ENCODE measurements at places on chromosomes 12 and 14.
A peak's percentile ranks its signal among the peaks of the same experiment; 100 is the strongest.

GRCh38 chr12:102702447-102703114 is 214.5 kb downstream of the PAH start:
- DNase-seq, result no peak

DNA sequence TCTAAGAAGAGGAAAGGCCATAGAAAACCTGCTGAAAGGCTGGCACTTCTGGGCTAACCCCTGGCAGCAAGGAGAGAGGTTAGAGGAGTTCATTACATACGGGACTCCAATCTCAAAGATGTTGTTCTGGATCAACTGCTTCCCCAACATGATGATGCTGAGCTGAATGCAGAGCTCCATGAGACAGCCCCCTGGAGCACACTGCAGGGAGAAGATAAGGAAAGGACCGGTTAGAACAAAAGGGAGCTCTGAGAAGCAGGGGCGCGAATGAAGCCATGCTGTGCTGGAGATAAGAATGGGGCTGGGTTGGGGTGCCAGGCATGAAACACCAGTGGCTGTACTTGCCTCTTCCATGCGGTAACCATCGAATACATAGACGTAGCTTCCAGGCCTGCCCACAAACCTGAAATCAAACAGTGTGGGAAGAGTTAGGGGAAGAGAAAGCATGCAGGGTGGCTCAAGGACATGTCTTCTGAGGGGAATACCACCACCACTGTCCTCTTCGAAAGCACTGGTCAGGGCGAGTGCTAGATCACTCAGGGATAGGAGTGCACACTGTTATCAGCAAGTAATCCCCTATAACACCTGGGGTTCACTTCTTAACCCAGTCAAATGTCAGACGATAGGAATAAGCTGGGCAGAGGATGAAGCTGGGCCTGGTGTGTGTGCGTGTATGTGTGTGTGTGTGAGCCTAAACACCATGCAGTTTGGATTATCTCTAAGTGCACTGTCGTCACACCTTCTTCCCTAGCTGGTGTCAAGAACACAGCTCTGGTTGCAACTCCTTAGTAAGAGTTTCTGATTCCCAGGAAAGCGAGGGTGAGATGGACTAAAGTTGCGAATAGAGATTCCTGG is 180.9 kb downstream of the NTF3 start:
- no peak for DNase-seq

DNA sequence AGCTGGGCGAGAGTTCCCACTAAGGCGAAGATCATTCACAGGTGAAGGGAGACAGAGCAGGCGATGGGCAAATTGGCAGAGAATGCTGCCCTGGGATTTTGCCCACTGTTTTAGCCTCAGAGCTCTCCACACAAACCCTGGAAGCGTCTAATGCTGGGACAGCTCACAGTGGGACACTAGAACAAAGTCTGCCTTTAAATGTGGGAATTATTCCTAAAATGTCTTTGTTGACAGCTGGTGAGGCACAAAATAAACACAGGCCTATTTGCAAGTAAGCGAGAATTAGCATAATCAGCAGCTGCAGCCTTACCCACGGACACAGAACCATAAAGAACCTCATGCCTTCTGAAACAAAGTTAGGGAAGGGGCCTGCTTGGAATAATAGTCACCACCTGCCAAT is 824.5 kb downstream of the AACS start:
- DNase-seq, result no peak

DNA sequence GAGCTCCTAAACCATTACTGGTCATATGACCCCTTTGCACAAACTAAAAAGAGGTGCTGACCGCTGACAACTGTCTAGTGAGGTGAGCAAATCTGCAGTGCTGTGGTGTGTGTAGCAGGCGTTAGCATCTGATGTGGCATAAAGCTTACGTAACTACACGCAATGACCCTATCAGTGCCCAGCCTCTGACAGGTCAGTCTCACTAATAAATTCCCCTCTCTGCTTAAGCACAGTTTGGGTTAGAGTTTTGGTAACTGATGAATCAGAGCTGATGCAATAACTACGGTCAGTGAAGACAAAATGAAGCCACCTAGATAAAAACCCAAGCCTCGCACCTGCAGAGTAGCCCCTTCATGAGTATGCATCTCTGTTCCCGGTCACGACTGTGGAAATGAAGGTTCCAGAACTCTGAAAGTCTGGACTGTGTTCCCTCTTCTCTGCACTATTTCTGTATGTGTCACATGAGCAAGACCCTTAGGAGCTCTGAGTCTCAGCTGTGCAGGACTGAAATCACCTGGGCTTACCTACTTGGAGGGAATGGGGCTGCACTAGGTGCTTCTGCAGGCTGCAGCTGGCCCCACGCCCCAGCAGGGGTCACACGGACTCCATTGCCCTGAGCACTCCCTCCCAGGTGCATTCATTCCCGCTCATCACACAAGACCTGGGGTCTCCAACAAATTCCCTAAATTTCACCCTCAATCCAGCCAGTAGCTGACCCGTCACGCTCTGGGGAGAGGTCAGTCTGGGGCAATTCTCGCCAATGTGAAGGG is 54.4 kb downstream of the RIMBP2 start:
- DNase-seq, result no peak

GRCh38 chr12:55171445-55171844 is 45.2 kb downstream of the OR9K2 start:
- no peak for DNase-seq

- DNase-seq, result peak; percentile 85
Measured at GRCh38 chr12:6839482-6840201, 1.1 kb upstream of the GNB3 start.

- no peak for DNase-seq
Measured at GRCh38 chr12:627285-627684, 36.0 kb downstream of the NINJ2 start.

- no peak for DNase-seq
Measured at GRCh38 chr12:74401966-74402365, 135.7 kb upstream of the ATXN7L3B start.

DNA sequence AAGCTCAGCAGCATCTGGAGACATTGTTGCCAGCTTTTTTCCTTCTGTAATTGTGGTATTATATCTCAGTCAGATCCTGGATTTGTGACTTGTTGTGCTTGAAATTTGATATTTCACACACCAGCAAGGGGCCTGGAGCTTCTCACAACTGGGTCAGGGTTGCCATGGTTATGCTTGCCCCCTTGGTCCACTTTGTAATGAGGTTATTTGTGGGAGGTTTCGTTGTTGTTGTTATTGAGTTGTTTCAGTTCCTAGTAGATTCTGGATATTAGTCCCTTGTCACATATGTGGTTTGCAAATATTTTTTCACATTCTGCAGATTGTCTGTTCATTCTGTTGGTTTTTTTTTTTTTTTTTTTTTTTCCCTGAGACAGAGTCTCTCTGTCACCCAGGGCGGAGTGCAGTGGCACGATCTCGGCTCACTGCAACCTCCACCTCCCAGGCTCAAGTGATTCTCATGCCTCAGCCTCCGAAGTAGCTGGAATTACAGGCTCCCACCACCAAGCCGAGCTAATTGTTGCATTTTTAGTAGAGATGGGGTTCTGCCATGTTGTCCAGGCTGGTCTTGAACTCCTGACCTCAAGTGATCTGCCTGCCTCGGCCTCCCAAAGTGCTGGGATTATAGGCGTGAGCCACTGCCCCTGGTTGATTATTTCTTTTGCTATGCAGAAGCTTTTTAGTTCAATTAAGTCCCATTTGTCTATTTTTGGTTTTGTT is 80.6 kb upstream of the ETV6 start:
- no peak for DNase-seq

GRCh38 chr12:75838309-75838708 is 193.3 kb downstream of the PHLDA1 start:
- no peak for DNase-seq

DNA sequence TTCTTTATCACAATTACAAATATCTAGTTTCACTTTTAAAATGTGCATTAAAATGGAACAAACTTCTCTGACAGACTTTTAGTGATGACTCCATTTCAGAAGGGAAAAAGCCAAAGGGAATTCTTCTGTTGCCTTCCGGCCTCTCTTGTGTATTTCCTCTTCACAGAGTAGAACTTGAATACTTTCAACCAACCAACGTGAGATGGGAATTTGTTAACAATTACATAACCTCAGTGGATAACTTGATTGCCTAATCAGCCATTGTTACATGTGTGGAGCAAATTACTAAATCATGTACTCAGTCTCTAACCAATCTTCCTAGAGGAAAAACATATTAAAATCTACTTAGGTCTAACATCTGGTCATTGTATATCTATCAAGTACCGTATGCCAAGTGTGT is 291.1 kb downstream of the SYT1 start:
- DNase-seq, result no peak

DNA sequence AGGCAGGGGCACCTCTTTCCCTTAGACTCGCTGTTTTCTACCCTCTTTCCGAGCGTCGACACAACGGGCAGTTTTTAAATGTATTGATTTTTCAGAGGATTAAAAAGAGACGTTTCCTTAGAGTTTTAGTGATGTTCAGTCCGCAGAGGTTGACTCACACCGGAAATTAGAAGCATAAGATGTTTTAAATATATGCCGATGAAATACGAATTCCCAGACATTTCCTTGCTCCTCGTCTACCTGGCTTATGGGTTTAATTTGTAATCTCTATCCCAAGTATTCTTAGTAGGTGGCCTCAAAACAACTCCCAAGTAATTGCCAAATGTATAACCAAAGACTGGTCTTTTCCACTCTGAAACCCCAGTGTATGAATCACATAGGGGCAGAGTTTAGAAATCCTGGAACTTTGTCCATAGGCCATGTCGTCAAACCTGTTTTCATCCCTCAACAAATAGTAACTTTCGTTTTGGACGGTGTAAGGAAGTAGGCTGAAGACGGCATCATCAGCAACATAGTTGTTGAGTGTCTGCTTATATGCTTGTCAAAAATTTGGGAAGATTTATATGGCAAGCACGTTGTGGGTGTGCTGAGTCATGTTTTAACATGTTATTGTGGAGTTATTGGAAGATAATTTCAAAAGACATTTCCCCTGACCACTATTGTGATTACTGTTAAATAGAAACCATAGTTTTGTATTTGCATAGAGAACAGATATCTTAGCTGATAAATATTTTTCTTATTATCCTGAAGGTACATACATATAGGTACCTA is 824 bp downstream of the TBK1 start:
- peak; percentile 65 for DNase-seq

DNA sequence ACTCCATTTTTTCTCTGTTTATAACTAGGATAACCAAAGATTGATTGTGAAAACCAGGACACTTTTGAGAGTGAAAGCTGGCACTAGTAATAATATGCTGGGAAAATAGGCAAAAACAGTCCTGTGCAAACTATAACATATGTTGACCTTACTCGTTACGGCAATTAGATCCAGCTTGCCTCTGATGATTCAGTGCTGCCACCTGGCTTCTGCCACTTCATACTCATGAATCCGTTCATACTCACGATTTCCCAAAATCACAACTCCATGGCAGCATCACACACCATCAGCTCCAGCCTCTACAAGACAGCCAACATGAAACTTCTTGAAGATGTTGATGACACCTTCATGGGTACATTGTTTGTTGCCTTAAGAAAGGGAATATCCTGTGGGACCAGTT is 49.1 kb upstream of the CAND1 start:
- DNase-seq, result no peak

DNA sequence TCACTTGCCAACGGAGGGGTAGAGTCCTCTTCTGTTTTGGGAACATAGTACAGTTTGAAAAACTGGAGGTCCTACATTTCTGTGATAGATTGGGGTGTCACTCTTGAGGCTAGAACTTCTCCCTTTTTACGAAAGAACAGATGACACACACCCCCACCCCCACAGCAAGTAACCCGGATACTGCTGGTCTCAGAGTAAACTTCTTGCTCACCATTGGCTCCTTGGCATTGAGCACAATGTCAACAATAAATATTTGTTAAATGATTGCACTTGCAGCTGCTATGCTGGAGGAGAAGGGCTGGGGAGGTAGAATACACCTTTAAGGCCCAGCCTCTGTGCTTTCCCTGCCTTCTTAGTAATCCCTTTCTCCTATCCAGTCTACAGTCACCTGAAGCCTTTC is 149.8 kb downstream of the TGFB3 start:
- no peak for DNase-seq

DNA sequence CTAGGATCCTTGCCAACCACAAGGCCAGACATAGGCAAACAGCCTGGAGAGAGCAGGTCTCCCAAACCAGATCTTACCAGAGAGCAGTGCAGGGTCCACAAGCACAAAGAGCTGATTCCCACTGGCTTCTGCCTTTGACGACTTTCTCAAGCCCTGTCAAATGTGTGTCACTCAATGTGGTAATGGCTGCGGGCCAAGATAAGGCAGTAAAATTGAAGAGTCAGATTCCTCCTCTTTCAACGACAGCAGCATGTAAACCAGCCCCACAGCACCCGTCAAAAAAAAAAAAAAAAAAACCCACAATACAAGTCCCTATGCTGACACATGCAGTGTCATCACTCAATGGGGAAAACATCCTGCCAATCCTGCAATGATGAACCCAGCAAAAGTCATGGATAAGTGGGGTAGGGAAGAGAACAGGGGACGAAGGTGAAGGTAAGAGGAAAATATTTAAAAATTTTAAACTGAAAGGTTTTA is at the start of gene STON2:
TSS of gene STON2 (minus strand) at position 123 of the 477 bp plus-strand sequence. CDS start 1,942 bp downstream, outside the sequence.
- peak; percentile 50 for DNase-seq

DNA sequence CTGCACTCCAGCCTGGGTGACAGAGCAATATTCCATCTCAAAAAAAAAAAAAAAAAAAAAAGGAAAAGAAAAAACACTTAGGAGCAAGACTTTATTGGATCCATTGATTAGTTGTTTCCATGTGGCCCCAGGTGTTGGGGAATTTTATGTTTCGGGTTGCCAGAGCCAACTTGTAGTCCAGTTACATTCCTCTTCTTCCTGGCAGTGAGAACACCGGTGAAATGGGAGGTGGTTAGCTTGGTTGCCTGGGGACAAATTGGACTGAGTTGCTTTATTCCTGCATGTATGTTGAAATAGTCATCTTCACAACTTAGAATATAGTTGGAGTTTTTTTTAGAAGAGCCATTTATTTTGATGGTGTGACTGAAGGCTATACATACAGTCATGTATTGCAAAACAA is 12.6 kb downstream of the RCOR1 start:
- no peak for DNase-seq

- DNase-seq, result no peak
Measured at GRCh38 chr12:68495336-68496070, 115.2 kb upstream of the RAP1B start.

GRCh38 chr14:32417956-32418552 is 89.0 kb downstream of the AKAP6 start:
- no peak for DNase-seq

- no peak for DNase-seq
Measured at GRCh38 chr14:69624136-69624535, 12.7 kb downstream of the SUSD6 start.

DNA sequence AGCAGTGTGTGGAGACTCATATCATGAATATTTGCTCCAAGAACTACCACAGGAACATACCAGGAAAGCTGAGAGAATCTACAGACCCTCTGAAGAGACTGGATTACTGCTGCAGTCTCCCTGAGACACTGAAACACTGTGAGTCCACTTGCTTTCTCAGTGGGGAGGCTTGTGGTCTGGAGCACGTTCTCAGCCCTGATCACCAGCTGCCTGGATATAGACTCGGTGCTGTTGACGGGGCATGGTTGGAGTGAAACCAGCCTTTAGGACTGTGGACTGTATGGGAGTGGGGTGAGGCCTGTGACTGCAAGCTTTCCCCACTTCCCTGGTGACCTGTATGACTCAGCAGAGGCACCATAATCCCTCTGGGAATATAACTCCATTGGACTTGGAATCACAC is 525.8 kb upstream of the FBXO33 start:
- DNase-seq, result no peak

- no peak for DNase-seq
Measured at GRCh38 chr12:6824085-6824775, 2.6 kb downstream of the GPR162 start.

GRCh38 chr12:1595026-1595561 is 713 bp upstream of the FBXL14 start:
- no peak for DNase-seq

Measured in NCI-H1417 (cell line).